Hematopoietic multipotent progenitor cell (in vitro differentiated cells): ENCODE measurements at places on chromosomes 1 and 21.

DNA sequence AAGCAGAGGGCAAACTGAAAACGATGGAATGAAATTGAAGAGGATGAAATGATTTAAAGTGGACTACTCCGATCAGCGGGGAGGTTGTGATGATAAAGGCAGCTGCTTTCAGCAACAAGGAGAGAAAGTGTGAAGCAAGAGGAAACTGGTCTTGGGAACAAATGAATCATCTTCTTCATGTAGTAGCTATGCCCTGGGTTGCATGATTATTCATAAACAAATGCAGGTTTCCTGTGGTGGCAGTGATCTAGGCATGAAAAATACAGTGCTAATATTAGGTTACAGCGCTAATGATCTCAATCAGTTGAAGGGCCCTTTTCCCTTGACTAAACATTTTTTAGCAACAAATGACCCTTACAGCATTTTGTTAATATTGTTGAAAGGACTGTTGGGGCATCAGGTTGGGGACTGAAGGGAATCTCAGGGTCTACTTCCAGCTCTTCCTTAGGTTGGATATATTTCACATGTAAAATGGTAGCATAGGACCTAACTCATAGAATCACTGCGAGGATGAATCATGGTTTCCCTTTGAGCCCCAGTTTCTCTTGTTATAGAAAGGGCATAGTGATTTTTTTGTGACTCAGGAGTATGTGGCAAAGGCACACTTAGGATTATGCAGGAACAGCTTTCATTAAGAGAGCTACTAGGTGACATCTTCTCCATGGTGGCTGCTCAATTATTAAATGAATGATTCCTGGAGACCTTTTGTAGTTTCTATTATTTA is 1.9 kb upstream of the ZFYVE9 start:
- DNase-seq = peak; percentile 44

DNA sequence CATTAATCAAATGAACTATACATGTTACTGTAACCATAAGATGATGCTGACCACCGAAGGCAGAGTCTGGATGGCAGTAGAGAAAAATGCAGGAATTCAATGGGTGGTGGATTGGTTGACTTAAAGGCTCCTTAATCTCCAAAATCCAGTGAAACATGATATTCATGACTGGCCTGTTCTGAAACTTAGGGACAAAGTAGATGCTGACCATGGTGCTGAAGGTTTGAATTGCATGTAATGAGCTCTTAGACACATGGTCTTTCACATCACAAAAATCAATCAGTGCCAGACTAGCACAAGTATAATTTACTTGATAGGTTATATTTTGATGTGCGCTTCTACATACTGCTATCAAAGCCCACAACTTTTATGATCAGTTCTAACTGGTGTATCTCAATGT is 30.9 kb upstream of the NTMT2 start:
- DNase-seq = no peak

- DNase-seq = no peak
These were observed 74.3 kb downstream of the SH3GLB1 start for GRCh38 chr1:86778569-86779239.

GRCh38 chr1:41293779-41294178 is 51.7 kb upstream of the SCMH1 start:
- DNase-seq = no peak

- no peak for DNase-seq
These were observed 88.4 kb downstream of the C21orf91 start for GRCh38 chr21:17730782-17731181.

DNA sequence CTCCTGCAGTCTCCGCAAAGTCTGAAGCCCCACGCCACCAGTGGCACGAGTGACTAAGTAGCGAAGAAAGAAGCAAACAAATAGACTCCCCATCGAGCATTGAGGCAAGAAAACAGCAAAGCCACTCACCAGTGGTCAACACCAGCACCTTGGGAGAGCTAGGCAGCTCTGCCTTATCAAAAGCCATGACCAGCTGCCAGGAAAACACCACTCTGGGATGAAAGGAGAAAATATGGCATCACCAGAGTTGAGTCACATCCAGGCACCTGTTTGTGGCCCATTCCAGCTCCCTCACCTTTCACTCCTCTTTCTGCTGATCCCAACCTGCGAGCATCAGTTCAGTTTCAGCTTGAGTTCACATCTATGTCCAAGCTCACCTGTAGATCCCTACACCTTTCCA is 17.2 kb downstream of the PDZK1 start:
- no peak for DNase-seq

GRCh38 chr1:215119719-215120365 is 37.3 kb downstream of the KCNK2 start:
- no peak for DNase-seq

- DNase-seq = no peak
These were observed 163.9 kb upstream of the LRRC7 start for GRCh38 chr1:69403756-69404320.

- DNase-seq = no peak
These were observed 23.4 kb downstream of the DDI2 start for GRCh38 chr1:15640667-15641066.

DNA sequence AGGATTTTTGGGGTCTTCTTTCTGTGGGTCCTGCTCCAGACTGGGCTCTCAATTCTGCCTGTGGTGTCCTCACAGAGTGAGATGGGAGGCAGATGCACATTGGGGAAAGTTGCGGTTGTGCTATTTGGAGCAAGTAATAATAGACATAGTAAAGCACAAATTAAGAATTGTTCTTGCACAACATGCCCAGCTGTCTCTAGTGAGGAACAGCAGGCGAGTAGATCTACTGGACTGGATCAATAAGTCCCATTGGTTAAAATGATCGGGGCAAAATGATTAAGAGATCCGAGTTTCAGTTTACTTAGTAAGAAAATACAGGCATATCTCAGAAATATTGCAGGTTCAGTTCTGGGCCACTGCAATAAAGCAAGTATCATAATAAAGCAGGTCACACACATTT is 448.3 kb upstream of the PROX1 start:
- no peak for DNase-seq

DNA sequence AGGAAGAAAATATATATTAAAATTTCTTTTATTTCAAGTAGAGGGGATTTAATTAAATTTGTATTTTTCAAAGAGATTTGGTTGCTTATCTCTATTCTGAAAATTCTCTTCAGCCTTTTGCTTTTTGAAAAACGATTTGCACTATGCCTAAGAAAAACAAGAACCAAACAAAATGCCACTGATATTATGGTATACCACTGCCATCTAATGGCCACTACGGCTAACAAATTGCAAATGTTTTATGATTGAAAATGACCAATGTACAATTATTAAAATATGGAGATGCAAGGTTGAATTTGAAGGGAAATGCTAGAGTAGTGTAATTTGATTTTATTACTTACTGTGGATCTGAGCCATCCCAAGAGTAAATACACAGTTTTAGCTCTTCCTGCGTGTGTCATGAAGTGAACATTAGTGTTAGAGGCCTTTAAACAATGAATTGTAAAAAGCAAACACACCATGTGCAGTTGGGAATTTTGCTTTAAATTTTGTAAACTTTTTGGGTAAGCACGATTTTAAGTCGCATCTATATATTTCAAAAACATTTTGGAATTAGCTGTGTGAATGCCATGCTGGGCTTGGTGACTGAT is 137.4 kb upstream of the USP25 start:
- DNase-seq = peak; percentile 84

DNA sequence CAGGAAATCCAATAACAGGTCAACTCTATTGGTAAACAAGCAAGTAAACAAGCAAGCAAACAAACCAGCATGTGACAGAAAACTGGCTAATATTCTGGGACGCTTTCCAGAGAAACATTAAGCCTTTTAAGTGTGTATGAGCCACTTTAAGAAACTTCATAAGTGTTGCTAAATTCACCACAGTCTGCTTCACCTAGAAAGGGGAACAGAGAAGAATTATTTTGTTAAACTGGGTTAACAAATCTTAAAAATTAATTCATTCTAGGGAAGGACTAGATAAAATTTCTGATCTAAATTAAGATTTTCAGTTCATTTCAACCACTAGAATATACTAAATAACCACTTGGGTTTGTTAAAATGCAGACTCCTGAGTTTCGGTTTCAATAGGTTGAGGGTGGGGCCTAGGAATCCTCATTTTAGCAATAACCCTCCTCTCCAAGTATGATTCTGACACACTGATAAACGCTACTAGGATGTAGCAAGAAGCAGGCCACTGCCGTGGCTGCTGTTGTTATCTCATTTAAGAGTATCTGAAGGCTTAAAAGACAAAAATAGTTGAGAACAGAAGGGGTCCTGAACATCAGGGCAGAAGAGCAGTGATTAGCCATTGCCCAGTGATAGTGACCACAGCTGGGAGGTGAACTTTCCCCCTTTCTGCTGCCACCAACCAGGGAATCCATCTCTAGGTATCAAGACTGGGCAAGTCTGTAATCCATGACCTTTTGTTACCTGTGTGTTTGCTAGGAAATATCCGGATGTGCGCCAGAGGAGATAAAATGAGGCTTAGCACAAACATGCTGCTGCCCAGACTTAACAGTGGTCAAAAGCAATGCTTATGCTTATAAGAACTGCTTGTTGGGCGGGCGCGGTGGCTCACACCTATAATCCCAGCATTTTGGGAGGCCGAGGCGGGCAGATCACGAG is 11.2 kb downstream of the CREG1 start:
- DNase-seq = no peak

DNA sequence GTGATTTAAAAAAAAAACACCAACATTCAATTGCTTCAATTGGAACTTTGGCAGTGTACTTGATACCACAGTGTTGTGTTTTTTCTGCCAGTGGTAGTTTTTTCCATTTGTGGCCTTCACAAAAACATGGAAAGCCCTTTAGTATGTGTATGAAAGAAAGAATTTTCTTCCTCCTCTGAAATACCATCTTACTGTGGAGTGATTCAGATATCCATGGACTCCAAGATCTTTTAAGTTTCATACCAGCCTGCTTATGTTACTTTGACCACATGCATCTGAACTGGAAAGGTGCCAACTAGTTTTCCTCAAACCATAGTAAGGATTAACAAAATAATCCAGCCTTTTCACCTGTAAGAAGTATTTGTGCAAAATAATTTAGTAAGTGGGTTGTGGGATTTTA is 3.4 kb downstream of the PPP2R5A start:
- no peak for DNase-seq

DNA sequence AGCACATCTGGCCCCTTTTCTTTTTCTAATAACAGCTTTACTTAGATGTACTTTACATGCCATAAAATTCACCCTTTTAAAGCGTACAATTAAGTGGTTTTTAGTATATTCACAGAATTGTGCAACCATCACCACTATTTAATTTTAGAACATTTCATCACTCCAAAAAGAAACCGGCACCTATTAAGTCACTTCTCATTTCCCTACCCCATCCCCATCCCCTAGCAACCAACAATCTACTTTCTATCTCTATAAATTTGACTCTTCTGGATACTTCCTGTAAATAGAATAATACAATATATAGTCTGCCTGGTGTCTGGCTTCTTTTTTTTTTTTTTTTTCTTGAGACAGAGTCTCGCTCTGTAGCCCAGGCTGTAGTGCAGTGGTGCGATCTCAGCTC is 59.5 kb upstream of the ENAH start:
- DNase-seq = no peak

- no peak for DNase-seq
These were observed 16.7 kb downstream of the COLGALT2 start for GRCh38 chr1:184020855-184021254.
